ENCODE measurements at places on chromosomes 7 and 10. TPM values are rescaled to one million over a fixed set of nuclear protein-coding genes. Genes with fewer than 3 reads are reported as not detected.

DNA sequence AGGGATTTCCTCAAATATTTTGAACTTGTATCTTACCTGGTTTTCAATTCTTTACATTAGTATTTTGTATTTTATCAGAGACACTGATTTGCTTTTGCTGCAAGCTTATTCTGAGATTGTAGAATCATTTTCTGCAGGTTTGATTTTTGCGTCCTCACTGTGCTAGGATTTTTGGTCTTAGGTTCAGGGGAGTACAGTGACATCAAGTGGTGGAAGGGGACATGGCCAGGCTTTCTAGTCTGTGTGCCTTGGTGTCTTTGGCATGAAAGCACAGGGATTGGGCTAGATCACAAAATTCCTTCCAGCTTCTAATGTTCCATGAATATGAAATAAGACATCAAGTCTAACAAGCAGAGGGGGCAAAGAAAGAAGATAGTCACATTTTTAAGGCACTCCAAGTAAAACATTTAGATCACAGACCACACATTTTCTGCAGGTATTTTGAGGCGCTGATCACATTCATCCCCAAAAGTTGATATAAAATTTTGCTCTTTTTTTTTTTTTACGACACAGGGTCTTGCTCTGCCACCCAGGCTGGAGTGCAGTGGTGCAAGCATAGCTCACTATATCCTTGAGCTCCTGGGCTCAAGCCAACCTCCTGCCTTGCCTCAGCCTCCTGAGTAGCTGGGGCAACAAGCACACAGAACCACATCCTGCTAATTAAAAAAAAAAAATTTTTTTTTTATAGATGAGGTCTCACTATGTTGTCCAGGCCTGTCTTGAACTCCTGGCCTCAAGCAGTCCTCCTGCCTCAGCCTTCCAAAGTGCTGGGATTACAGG lies 124.4 kb downstream of the PON1 start:
- peak; percentile 40 for DNase-seq

DNA sequence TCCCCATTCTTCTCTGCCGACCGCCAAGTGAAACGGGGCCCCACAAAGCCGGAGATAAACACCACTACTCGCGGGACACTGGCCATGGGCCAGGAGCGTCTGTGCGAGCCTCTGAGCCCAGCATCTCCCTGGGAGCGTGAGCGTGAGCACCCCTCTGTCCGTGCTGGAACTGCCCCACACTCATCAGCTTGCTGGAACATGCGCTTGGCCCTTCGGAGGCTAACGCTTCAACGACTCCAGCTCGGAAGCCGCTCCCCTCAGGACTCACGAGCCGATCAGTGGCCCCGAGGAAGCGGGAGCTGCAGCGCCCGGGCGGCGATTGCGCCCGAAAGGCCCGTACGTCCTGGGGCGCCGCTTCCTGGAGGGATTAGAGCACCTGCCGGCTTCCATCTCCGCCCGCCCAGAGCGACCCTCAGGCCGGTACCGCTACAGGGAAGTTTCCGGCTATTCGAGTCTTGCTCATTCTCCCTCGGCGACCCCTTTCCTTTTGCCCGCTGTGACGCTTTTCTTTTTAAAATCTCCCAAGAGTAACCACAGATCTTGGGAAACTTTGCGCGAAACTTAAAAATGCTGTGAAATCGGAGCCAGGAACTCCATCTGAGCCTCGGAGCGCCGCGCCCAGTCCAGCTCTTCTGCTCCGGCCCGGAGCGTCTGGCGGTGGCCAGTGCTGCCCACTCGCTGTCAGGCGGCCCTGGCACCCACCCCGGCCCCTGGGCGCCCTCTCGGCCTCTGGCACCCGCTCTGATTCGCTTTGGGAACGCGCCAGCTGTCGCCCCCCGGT lies 1.0 kb downstream of the TLL2 start:
- DNase-seq = no peak

GRCh38 chr7:116661865-116662264 lies 10.1 kb upstream of the MET start:
- no peak for DNase-seq

The ZPBP gene
- total RNA-seq = 0.47 TPM

- DNase-seq = no peak
Measured at GRCh38 chr7:121099572-121099971, 111.1 kb downstream of the CPED1 start.

DNA sequence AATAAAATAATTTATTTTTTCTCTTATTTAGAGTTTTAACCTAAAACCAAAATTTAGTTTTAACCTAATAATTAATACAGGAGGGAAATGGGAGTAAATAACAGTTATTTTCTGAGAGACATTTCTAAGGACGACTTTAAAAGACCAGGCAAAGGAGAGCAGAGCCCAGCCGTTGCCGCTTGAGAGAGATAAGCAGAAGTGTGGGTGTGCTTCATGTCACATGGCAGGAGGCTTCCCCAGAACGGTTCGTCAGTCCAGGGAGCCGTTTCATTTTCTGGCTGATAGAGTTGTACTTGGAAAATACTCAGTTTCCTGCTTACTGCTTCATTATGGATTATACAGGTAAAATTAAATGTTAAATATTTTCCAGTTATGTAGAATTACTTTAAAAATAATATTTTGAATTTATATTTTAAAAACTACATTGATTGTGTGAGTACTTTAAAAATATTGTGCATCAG lies 61.4 kb downstream of the ST7 start:
- DNase-seq = no peak

GRCh38 chr10:128386231-128386630 lies 260.0 kb upstream of the MKI67 start:
- no peak for DNase-seq

- DNase-seq = no peak
Measured at GRCh38 chr7:139720705-139721231, 57.0 kb downstream of the HIPK2 start.

- DNase-seq = no peak
Measured at GRCh38 chr10:58440484-58440883, 55.3 kb downstream of the TFAM start.

The NXPH1 gene
- total RNA-seq = 47.4 TPM
